Hematopoietic multipotent progenitor cell treated with erythropoietin and hydrocortisone succinate and interleukin-3 and kit ligand, for 6 days (in vitro differentiated cells): ENCODE measurements at places on chromosomes 13 and 19.

GRCh38 chr19:46951171-46951986 is 68.3 kb upstream of the NPAS1 start:
- no peak for DNase-seq

DNA sequence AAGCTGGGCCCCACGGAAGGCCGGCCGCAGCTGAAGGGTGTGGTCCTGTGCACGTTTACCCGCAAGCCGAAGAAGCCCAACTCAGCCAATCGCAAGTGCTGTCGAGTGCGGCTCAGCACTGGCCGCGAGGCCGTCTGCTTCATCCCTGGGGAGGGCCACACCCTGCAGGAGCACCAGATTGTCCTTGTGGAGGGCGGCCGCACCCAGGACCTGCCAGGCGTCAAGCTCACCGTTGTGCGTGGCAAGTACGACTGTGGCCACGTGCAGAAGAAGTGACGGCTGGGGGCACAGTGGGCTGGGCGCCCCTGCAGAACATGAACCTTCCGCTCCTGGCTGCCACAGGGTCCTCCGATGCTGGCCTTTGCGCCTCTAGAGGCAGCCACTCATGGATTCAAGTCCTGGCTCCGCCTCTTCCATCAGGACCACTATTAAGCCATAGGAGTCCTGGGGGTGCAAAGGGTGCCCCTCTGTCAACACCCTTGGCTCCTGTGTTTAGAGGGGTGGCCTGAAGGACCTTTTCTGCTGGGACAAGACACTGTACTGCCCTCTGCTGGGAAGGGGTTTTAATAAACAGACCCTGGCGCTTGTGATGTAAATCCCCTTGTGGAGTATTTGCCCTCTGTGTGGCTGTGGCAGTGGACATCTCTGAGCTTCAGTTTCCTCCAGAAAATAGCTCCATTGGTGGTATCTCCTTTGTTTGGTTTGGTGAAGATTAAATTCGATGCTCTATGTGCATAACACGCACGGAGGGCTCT is 1.9 kb downstream of the MRPS12 start:
- peak; percentile 80 for DNase-seq

DNA sequence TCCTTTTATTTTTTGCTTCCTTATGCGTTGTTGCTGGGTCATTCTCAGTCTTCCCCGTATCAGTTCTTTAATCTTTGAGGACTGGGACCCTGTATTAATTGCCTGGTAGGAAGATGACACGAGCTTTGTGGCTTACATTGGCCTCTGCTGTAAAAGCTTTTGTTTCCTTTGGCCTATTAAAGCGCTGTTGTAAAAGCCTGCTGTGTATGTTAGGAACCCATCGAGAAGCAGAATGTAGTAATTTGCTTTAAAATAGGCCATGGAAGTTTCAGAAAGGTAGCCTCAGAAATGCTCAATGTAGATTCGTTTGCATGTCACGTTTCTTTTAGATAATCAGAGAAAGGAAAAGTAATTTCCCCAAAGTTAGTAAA is 257.5 kb upstream of the STARD13 start:
- DNase-seq = no peak

DNA sequence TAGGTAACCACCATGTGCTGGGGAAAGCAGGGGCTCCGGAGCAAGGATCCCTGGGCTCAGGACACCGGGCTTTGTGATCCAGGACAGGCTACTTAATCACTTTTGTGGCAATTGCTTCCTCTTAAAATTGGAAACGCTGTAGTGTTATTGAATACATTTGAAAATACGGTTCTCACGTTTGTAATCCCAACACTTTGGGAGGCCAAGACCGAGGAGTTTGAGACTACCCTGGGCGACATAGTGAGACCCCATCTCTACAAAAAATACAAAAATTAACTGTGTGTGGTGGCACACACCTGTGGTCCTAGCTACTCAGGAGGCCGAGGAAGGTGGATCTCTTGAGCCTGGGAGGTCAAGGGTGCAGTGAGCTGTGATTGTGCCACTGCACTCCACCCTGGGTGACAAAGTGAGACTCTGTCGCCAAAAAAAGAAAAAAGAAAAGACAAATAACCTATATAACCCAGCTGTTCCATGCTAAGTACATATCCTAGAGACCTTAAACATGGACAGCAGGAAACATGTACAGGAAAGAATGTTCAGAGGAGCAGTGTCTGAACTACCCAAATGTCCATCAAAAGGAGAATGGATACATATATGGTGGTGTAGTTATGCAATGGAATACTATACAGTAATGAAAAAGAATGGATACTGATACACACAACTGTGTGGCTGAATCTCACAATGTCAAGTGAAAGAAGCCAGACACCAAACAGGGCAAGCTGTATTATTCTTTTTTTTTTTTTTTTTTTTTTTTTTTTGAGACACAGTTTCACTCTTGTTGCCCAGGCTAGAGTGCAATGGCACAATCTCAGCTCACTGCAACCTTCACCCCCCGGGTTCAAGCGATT is 622 bp upstream of the PRODH2 start:
- DNase-seq = no peak

DNA sequence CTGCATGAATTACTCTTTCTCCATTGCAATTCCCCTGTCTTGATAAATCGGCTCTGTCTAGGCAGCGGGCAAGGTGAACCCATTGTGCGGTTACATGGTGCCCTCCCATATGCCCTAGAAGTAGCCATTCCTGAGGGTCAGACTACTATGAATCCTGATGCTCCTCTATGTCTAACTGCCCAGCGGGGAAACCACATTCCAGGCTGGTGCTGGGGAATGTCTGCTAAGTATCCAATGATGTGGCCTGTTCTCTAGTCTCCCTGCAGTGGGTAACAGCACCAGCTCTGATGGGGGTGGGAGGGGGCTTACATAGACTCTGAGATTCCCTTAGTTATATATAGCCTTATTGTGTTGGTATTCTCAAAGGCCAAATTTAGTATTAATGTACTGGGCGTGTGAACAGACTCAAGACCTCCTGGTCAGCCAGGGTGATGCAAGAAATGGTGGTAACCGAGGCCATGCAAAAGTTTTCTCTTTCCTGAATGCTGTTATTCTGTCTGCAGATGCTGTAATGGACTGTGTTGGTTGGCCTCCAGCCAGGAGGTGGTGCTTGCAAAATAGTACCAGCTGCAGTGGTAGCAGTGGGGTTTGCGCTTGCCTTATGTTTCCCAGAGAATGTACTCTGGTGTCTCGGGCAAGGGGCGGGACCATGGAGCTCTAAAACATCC is 564.8 kb upstream of the SLITRK1 start:
- no peak for DNase-seq
